ENCODE measurements at places on chromosomes 5 and 9. TPM values are rescaled to one million over a fixed set of nuclear protein-coding genes. Genes with fewer than 3 reads are reported as not detected.

- peak; percentile 50 for DNase-seq
- no peak overlapping the region for H3K27ac ChIP-seq
- H3K36me3 ChIP-seq = no peaks in the 10 kb centered on the region
- H3K27me3 ChIP-seq = no peaks in the 10 kb centered on the region
- peaks cover 11% of the 10 kb centered on the region for H3K4me1 ChIP-seq
These were observed 94.4 kb upstream of the ITGA1 start for GRCh38 chr5:52693280-52693679.

DNA sequence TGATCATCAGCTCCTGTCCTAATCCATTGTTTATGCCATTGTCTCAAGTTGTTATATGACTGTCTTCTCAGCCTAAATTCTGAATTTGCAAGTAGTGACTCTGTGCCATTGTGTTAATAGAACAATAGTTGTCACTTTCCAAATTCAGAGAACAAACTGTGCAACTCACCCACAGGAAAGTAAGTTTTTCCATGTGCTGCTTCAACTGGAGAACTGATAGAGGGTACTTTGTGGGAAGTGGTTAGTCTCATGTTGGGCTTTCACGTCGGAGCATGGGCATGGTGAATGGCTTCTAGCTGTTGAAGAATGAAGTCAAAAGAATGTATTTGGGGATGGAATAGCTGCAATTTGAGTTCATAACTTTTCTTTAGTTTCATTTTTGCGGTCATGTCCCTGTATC lies 146.0 kb downstream of the CD180 start:
- no peak overlapping the region for H3K4me3 ChIP-seq
- no peak for DNase-seq
- H3K27me3 ChIP-seq = no peaks in the 10 kb centered on the region

- no peak overlapping the region for H3K27ac ChIP-seq
- H3K27me3 ChIP-seq = no peaks in the 10 kb centered on the region
- H3K4me3 ChIP-seq = no peak overlapping the region
- H3K36me3 ChIP-seq = no peaks in the 10 kb centered on the region
- H3K4me1 ChIP-seq = peaks cover 3% of the 10 kb centered on the region
These were observed 160.6 kb downstream of the PALM2AKAP2 start for GRCh38 chr9:109940561-109940960.

DNA sequence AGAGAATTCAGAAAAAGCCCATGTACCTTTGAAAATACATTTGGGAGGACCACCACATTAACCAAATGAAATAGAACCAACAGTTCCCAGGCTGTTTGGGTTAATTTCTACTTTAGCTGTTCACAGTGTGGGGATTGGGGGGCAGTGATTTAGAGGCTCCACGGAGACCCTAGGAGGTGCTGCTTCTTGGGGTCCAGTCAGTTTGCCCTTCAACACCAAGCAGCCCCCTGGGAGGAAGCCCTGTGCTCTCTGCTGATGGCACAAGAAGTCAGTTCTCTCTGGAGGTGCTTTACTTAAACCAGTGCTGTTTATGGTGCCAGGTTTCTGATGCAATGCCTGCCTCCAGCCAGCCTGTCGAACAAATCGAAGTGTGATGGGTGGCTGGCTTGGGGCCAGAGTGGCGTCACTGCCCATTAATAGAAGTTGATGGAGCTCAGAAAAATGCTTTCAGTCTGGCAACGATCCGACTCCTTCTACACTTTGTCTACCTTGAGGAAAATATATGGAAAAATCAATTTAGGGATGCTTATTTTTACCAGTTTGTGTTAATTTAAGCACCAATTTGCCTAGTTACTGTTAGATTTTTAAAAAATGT lies 134.0 kb downstream of the SNX18 start:
- H3K27me3 ChIP-seq = no peaks in the 10 kb centered on the region
- no peak for DNase-seq
- no peak overlapping the region for H3K4me3 ChIP-seq
- no peaks in the 10 kb centered on the region for H3K36me3 ChIP-seq
- H3K27ac ChIP-seq = no peak overlapping the region
- peaks cover 5% of the 10 kb centered on the region for H3K4me1 ChIP-seq

DNA sequence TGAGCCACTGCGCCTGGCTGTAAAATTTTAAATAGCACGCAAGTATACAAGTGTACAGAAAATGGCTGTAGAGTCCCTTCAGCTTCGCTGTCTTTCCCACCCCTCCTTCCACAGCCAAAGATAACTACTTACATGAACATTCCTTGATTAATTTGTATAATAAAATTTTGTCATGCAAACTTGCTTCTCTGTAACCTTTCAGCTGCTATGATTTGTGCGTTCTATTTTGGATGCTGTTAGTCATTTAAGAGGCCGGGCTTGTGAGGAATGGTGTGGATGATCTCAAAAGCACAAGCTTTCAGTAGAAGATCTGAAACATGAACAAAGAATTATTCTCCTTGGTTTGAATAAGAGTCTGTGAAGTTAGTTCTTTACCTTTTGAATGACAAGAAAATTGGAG lies 115.0 kb upstream of the TLE1 start:
- no peak for DNase-seq
- no peaks in the 10 kb centered on the region for H3K4me1 ChIP-seq
- H3K27ac ChIP-seq = no peak overlapping the region
- H3K36me3 ChIP-seq = no peaks in the 10 kb centered on the region
- H3K4me3 ChIP-seq = no peak overlapping the region
- H3K27me3 ChIP-seq = no peaks in the 10 kb centered on the region

DNA sequence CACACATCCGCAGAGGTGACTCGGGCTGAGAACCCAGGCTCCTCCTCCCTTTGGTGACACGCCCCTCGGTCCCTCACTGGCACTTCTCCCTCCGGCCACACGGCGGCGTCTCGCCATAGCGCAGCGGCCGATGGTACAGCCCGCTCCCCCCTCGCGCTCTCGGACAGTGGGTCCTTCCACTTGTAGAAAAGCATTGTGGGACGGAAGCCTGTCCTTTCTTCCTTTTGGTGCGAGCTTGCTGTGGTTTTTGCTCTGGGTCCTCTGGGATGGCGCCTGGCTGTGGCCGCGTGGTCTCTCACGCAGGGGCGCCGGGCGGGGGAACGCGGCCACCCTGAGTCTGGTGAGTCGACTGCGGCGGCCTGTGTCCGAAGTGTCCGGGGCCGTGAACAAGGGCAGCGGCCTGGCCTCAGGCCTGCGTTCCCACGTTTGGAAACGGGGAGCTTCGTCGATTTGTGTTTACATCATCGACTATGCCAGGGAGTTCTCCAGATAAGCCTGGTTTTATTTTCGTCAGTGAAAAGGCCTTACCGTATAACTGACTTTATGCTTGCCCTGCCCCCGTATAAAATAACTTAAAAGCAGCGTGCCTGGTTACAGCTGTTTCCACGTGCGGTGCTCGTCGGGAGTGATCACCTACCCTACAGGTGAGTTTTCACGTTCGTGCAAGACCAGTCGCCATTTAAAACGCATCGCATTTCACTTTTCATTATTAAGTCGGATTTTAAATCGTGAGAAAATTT lies 258.3 kb downstream of the EPB41L4A start:
- peaks cover 19% of the 10 kb centered on the region for H3K4me1 ChIP-seq
- DNase-seq = peak; percentile 87
- H3K27ac ChIP-seq = peak overlapping the region; percentile 64
- peak overlapping the region; percentile 85 for H3K4me3 ChIP-seq
- peaks cover 13% of the 10 kb centered on the region for H3K36me3 ChIP-seq

DNA sequence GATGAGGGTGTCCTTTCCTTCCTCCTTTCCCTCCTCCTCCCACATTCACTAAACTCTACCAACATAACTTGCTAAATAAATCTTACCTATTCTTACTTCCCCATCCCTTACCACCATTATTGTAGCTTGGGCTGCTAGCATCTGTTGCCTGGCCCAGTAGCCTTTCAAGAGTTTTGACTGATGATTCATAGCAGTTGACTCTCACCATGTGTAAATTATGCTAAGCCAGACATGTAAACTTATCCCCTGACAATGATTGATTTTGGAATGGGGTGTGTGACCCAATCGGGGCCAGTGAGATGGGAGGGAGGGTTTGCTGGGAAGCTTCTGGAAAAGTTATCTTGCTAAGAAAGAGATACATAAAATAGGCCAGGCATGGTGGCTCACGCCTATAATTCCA lies 161.8 kb upstream of the SPRY4 start:
- DNase-seq = no peak
- peaks cover 10% of the 10 kb centered on the region for H3K4me1 ChIP-seq
- peaks cover 74% of the 10 kb centered on the region for H3K27me3 ChIP-seq
- H3K27ac ChIP-seq = no peak overlapping the region
- no peaks in the 10 kb centered on the region for H3K36me3 ChIP-seq

GRCh38 chr5:71817891-71818290 lies 98.8 kb downstream of the CARTPT start:
- H3K36me3 ChIP-seq = no peaks in the 10 kb centered on the region
- no peaks in the 10 kb centered on the region for H3K4me1 ChIP-seq
- no peaks in the 10 kb centered on the region for H3K27me3 ChIP-seq
- H3K4me3 ChIP-seq = no peak overlapping the region
- no peak overlapping the region for H3K27ac ChIP-seq
- DNase-seq = no peak

GRCh38 chr5:168608386-168608785 lies 29.2 kb upstream of the PANK3 start:
- H3K27ac ChIP-seq = no peak overlapping the region
- H3K4me1 ChIP-seq = no peaks in the 10 kb centered on the region
- no peak for DNase-seq
- no peak overlapping the region for H3K4me3 ChIP-seq
- no peaks in the 10 kb centered on the region for H3K27me3 ChIP-seq
- no peaks in the 10 kb centered on the region for H3K36me3 ChIP-seq

GRCh38 chr9:8074713-8075286 lies 275.2 kb upstream of the DMAC1 start:
- no peak for DNase-seq
- no peak overlapping the region for H3K4me3 ChIP-seq
- no peaks in the 10 kb centered on the region for H3K27me3 ChIP-seq

GRCh38 chr9:95522871-95523370 lies 6.2 kb upstream of the PTCH1 start:
- no peak overlapping the region for H3K27ac ChIP-seq
- no peak for DNase-seq
- no peaks in the 10 kb centered on the region for H3K4me1 ChIP-seq
- no peaks in the 10 kb centered on the region for H3K36me3 ChIP-seq

DNA sequence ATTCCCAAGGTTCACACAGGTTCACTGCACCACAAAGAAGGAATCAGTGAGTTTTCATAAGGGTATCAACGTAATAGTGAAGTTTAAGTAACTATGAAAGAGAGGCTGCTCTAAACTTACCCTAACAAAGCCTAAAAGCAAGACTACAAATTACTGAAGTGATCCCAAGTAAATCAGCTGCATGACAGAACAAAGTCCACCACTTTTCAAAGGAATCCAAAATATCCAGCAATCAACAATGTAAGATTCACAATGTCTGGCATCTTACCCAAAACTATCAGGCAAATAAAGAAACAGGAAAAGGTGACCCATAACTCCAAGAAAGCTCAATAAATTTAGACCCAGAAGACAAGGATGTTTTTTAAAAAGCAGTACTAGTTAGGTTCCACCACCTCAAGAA lies 70.1 kb downstream of the GNAQ start:
- H3K27me3 ChIP-seq = no peaks in the 10 kb centered on the region
- no peak overlapping the region for H3K4me3 ChIP-seq
- H3K36me3 ChIP-seq = no peaks in the 10 kb centered on the region
- DNase-seq = no peak
- H3K4me1 ChIP-seq = peaks cover 41% of the 10 kb centered on the region
- H3K27ac ChIP-seq = no peak overlapping the region

- no peak overlapping the region for H3K4me3 ChIP-seq
- no peaks in the 10 kb centered on the region for H3K36me3 ChIP-seq
- no peak overlapping the region for H3K27ac ChIP-seq
- DNase-seq = no peak
- H3K4me1 ChIP-seq = peaks cover 13% of the 10 kb centered on the region
- H3K27me3 ChIP-seq = no peaks in the 10 kb centered on the region
These were observed 780.7 kb downstream of the NR2F1-AS1 start for GRCh38 chr5:92800365-92800764.

Gene ZNF300
- total RNA-seq = 17.0 TPM

Gene NPDC1
- total RNA-seq = 31.3 TPM

Gene ADAMTS12
- total RNA-seq = 16.7 TPM

Gene BAAT
- total RNA-seq = 0.09 TPM

Gene SLC24A2
- total RNA-seq = 0.43 TPM

Gene UNC13B
- 40.7 TPM for total RNA-seq
